Spinal cord (tissue), 10 donors: ENCODE measurements at places on chromosomes 16 and 17. TPM values are rescaled to one million over a fixed set of nuclear protein-coding genes. Genes with fewer than 3 reads are reported as not detected.
A peak's percentile ranks its signal among the peaks of the same experiment; 100 is the strongest.

DNA sequence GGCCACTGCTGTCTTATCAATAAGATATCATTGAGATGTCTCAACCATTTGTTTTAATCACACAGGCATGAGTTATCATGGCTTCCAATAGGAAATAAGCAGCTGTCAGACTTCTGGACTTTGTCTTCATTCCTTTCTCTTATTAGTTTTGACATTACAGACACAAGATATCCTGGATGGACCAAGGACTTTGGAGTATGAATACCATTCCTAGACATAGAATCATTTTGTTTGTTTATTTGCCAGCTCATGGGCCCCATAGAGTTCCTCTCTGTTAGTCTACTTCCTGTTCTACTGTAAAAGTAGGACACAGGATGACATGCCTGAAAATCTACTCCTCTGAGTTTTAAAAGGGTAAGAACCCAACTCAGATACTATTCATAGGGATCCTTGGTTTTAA, 77.7 kb upstream of the KCNJ16 start:
- no peaks in the 10 kb centered on the region for H3K27me3 ChIP-seq
- no peak for DNase-seq
- H3K27ac ChIP-seq: no peak overlapping the region
- H3K4me1 ChIP-seq: no peaks in the 10 kb centered on the region
- H3K4me3 ChIP-seq: no peak overlapping the region

- H3K27me3 ChIP-seq: no peaks in the 10 kb centered on the region
- H3K36me3 ChIP-seq: no peaks in the 10 kb centered on the region
- no peak overlapping the region for H3K4me3 ChIP-seq
- H3K27ac ChIP-seq: no peak overlapping the region
- peaks cover 7% of the 10 kb centered on the region for H3K4me1 ChIP-seq
- DNase-seq: no peak
Observed at GRCh38 chr16:87784812-87785211, 19.0 kb upstream of the KLHDC4 start.

GRCh38 chr17:16952401-16952800, 19.5 kb downstream of the TNFRSF13B start:
- no peaks in the 10 kb centered on the region for H3K4me1 ChIP-seq
- DNase-seq: no peak
- peaks cover 2% of the 10 kb centered on the region for H3K27me3 ChIP-seq

DNA sequence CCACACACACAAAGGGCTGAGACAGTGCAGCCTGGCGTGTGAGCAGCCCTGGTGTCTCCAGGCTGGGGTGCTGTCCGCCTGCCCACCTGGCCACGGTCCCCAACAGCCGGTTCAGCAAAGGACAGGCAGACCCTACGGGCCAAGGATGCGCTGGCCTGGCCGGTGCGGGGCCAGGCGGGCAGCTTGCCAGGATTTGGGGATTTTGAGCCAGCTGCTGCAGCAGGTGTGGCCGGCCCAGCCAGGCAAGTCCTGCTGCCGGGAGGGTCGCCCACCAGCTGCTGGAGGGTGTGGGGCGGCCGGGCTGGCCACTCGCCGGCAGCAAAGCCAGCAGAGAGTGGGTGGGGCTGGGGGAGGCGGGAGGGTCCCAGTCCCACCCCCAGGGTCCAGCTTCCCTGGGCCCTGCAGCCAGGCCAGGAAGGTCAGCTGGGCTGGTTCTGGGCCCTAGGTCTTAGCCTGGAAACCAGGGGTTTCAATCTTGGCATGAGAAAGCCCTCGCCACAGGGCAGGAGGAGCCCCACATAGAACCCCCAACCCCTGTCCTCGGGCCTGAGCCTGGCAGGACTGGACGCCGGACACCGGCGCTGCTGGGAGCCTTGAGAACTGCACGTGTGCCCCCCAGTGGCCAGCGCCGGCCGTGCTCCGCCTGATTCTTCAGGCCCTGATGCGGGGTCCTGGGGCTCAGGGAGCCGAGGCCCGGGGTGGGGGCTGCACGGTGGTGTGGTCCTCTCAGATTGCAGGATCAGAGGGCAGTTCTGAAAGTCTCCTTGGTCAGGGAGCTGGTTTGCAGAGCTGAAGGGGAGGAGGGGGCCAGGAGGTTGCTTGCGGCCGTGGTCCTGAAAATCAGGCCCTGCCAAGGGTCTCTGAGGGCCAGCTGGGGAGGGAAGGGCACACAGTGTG, 17.6 kb upstream of the SSTR5 start:
- H3K4me1 ChIP-seq: peaks cover 52% of the 10 kb centered on the region
- DNase-seq: peak; percentile 87
- H3K27ac ChIP-seq: peak overlapping the region; percentile 47
- no peak overlapping the region for H3K4me3 ChIP-seq
- peaks cover 2% of the 10 kb centered on the region for H3K36me3 ChIP-seq
- H3K27me3 ChIP-seq: no peaks in the 10 kb centered on the region

GRCh38 chr17:78141437-78142118, 4.6 kb upstream of the C17orf99 start:
- H3K4me3 ChIP-seq: no peak overlapping the region
- peaks cover 59% of the 10 kb centered on the region for H3K4me1 ChIP-seq
- no peak for DNase-seq
- peaks cover 2% of the 10 kb centered on the region for H3K27me3 ChIP-seq
- H3K36me3 ChIP-seq: no peaks in the 10 kb centered on the region
- no peak overlapping the region for H3K27ac ChIP-seq

GRCh38 chr17:17684906-17685774, 3.9 kb downstream of the RAI1 start:
- H3K27ac ChIP-seq: peak overlapping the region; percentile 2
- peaks cover 3% of the 10 kb centered on the region for H3K36me3 ChIP-seq

DNA sequence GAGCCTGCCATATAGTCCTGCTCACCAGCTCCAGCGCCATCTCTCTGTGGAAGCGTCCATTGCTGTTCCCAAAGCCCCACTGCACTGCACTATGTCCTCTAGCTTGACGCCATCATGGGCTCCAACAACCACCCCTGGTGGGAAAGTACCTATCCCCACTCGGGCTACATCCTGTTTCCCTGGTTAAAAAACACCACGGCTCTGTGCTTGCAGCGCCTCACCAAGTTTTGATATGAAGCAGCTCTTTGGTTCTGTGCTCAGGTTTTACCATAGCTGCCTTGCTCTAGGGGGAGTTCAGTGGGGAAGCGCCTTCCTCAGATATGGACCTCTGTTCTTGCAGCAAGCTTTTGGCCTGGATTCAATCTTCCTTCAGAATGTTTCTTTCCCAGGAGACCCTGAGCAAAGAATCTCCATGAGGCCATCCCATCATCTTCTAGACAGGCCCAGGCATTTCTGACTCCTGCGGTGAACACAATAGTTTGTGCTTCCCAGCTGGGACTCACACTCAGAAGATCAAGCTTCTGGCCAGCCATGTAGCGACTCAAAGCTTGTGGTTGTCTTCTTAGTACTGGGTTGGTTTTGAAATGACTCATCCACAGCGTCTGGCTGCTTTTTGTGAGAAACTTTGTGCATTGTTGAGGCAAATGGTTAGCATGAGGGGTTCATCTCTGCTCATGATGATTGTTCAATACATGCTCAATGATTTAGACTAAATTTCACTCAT, 39.5 kb downstream of the DYNLRB2 start:
- H3K4me3 ChIP-seq: no peak overlapping the region
- H3K36me3 ChIP-seq: no peaks in the 10 kb centered on the region
- H3K27me3 ChIP-seq: no peaks in the 10 kb centered on the region
- H3K4me1 ChIP-seq: no peaks in the 10 kb centered on the region
- no peak overlapping the region for H3K27ac ChIP-seq

DNA sequence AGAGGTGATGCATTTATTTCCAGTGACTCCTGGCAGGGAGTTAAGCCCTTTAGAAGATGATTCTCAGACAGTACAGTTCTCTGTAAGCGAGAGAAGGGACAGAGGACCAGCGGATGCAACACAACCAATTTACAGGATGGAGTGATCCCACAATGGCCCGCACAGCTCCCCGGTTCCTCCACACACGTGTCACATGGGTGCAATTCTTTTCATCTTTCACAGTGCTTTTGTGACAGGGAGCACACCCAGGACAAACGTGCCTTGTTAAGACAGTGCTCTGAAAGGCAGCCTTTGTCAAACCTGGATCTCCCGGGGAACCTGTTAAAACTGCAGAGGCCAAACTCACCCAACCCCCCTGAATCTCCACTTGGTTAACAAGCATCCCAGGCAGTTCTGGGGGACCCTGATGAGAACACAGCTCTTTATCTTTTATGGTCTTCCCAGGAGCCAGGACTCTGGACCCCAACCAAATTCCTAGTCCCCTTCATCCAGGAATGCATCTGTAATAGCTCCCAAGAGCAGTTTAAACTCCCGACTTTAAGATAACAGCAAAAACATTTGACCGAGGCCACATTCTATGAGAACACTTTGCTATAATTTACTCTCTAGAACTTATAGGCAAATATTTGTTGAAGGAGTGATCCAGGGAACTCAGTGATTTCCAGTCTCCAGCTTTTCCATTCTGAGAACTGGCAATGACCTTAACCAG, 134.9 kb upstream of the CDH5 start:
- no peak overlapping the region for H3K27ac ChIP-seq
- DNase-seq: no peak
- H3K27me3 ChIP-seq: no peaks in the 10 kb centered on the region
- H3K36me3 ChIP-seq: no peaks in the 10 kb centered on the region
- H3K4me3 ChIP-seq: no peak overlapping the region
- peaks cover 17% of the 10 kb centered on the region for H3K4me1 ChIP-seq

- peaks cover 4% of the 10 kb centered on the region for H3K4me1 ChIP-seq
- H3K36me3 ChIP-seq: no peaks in the 10 kb centered on the region
- no peak for DNase-seq
Observed at GRCh38 chr16:84271866-84272265, 22.8 kb upstream of the WFDC1 start.

The SLC6A2 gene
- 0.89 TPM for total RNA-seq

The KRT31 gene
- total RNA-seq: 0.11 TPM

The CHST4 gene
- total RNA-seq: 0.50 TPM

The TBC1D28 gene
- total RNA-seq: not detected

The KRTAP9-2 gene
- total RNA-seq: not detected

The CCDC154 gene
- 2.2 TPM for total RNA-seq

The DHODH gene
- total RNA-seq: 7.7 TPM

The NEUROD2 gene
- total RNA-seq: 2.5 TPM
